ENCODE measurements at places on chromosomes 7 and 10.

DNA sequence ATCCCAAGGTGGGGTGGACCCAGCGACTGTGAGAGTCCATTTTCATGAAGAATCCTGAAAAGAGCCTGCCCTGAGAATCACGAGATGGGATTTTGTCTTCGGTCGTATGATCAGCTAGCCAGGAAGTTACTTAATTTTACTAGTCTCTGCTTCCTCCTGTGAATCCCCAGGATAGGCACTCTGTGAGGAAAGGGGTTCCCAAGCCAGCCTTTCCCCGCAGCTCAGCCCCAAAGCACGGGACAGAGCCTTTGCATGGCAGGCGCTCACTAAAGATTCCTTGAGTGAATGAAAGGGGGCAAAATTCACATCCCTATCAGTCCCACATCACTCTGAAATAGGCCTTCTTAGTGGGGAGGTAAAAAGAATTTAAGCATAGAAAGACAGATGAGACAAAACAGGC, 219.6 kb downstream of the ADARB2 start:
- DNase-seq, result no peak

DNA sequence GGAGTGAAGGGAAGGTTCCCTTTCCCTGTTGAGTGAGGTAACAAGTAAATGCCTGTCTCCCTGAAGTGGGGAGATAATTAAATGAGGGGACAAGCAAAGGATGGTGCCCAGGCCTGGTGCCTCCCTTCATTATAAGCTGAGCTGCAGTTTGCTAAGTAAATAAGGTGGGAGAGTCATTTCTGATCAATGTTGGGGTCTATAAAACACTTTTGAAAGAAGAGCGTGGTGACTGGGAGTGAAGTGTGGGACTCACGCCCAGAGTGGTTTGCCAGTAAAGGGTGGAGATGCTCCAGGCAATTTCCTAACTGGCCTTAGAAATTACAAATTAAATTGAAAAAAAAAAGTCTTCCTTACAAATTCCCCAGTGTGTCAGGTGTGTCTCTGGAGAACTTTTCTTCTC, 9.6 kb upstream of the GPR15LG start:
- no peak for DNase-seq

GRCh38 chr10:8356283-8356682, 301.8 kb downstream of the GATA3 start:
- DNase-seq, result no peak

- no peak for DNase-seq
Measured at GRCh38 chr7:3159445-3159844, 115.8 kb upstream of the CARD11 start.

DNA sequence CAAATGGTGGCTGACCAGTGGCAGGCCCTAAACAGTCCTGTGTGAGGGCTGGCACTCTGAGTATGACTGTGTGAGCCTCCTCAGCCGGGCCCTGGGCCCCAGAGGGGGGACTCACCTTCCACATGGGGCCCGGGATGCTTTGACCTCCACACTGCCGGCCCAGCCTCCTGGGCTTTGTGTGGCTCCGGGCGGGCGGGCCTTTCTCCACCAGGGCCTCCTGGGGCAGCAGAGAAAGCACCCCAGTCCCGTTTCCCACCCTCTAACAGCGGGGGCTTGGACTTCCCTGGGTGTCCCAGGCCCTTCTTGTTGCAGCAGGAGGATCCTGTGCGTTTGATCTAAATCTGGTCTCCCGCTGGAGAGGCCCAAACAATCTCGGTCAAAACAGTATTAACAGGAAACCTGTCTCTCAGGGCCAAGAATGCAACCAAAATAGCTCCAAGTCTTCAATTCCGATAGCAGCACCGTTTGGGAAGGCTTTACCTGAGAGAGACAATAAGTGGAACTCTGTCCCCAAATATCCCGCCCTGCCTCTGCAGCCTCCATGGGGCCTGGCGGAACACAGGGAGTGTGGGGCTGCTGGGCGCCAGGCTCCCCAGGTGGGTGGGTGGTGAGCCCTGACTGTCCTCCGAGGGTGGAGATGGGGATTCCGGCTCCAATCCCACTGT, 104.8 kb upstream of the ZNF32 start:
- DNase-seq, result no peak

DNA sequence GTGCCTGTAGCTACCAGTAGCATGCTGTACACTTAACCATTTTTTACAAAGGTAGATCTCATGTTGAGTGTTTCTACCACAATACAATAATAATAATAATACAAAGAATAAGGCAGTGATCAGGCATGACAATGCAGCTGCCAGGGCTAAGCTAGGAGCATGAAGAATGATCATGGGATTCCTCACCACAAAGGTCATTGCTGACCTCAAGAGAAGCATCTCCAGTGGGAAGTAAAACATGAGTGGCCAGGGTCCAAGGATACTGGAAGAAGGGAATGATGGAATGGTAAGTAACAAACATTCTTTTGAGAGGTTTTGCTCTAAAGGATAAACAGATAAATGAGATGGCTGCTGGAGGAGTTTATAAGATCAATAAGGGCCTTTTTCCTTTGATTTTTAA, 591.1 kb downstream of the TNS3 start:
- DNase-seq, result no peak

DNA sequence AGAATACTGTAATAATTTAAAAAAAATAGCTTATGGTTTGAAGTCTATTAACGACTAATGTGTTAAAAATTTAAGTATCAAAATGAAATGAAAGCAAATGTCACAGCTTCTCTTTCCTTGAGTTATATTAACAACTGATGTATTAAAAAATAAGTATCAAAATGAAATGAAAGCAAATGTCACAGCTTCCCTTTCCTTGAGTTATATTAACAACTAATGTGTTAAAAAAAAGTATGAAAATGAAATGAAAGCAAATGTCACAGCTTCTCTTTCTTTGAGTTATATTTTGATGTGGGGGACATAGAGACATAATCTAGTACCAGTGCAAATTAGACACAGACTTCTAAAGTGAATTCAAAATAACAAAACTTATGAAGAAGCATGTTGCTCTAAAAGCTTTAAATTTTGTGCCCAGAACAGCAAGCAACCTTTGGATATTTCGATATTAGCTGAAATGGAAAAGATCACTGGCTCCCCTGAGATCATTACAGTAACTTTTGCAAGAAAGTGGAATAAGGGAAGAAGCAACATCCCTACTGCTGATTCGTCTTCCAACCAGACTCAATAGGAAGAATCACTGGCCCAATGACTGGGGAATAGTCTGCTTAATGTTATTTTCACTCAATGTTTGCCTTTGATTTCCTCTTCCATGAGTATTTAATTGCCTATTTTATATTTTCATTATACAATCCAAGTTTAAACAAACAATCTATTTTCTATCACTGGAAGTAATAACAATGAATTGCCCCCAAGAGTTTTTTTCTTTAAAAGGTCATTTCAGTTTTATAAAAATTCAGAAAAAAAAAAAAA, 8.0 kb downstream of the SKAP2 start:
- DNase-seq, result no peak

DNA sequence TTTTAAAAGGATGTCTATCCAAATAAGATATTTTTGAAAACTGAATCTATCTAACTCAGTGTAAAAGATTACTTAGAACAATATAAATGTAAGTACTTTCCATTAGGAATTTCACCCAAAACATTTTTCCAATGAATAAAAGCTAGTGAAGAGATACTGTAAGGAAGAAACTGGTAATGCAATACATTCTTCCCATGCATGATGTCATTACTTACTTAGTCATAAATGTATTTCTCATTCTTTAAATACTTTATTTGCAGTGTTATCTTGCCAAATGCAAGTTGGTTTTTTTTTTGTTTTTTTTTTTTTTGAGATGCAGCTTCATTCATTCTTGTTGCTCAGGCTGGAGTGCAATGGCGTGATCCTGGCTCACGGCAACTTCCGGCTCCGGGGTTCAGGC, 265.6 kb downstream of the PHF14 start:
- no peak for DNase-seq

Measured in activated CD8-positive, alpha-beta memory T cell treated with anti-CD3 and anti-CD28 coated beads, Interleukin-2, amount 50 U/mL, for 48 hours (primary cell).